ENCODE measurements at places on chromosomes 6 and 20.
A peak's percentile ranks its signal among the peaks of the same experiment; 100 is the strongest.

GRCh38 chr6:3701631-3702030 lies 49.9 kb downstream of the PXDC1 start:
- no peak for DNase-seq

GRCh38 chr6:37576336-37576737 lies 76.6 kb upstream of the CCDC167 start:
- DNase-seq = peak; percentile 58

DNA sequence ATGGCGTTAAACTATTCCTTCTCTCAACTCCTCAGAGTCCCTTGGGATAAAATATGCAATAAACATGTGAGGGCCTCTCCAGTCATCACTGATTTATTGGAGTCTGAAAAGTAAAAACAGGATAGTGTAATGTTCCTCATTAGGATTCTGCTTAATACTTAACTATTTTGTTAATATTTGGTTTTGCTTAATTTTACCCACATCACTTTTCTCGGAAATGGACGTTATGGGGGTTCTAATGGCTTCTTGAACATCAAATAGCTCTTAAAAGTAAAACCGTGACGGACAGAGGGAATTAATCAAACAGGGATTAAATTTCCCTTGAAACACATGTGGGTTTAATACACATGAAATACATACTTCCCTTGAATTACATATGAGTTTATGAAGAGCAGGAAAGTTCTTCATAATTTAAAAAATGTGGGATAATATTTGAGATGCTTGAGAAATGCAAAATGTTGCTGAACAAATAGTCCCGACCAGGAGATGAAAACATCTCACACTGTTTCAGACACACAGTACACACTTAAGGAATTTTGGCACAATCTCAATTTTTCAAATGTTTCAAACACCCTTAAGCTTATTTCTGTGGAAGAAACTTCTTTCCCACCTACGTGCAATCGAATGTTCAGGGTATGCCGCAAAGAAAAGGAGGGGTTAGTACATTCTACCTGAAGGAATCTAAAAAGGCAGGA lies 38.4 kb upstream of the EIF2S2 start:
- no peak for DNase-seq

GRCh38 chr6:154605178-154605881 lies 94.8 kb upstream of the CNKSR3 start:
- no peak for DNase-seq

- DNase-seq = peak; percentile 40
These were observed 29.4 kb downstream of the ABHD12 start for GRCh38 chr20:25361287-25361683.

- no peak for DNase-seq
These were observed 40.5 kb upstream of the PRIM2 start for GRCh38 chr6:57276946-57277345.

- DNase-seq = peak; percentile 73
These were observed 107.8 kb downstream of the ZFP64 start for GRCh38 chr20:52083627-52084232.

DNA sequence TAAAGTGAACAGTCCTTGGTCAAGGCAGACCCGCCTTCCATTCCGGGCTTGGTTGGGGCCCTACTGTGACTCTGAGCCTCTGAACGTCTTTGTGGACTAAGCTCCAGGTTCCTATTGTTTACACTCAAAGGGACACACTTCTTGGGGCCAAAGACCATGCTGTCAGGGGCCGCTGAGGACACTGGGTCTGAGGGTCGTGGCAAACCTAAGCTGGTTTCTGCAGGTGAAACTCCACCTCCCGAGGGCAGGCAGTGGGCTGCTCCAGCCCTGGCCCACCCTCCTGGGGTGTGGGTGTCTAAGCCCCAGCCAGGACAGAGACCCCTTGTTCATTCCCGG lies 43.1 kb downstream of the DSTN start:
- no peak for DNase-seq

GRCh38 chr6:88872962-88873361 lies 90.5 kb downstream of the RNGTT start:
- no peak for DNase-seq

DNA sequence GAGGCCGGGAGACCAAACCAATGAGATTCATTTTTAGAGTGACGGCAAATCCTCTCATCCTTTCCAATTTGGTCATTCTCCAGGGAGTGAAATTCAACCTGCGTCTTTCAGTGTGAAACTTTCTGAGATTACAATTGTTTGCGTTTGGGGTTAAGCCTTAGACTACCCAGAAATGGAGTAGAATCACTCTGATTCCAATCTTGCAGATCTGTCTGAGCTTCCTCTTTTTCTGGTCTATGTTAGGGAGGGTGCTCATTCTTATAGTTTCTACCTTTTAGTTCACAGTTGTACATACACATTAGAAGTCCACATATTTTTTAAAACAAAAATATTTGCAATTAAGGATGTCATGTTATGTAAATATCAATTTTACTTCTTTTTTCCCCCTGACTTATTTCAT lies 183.0 kb upstream of the PHACTR1 start:
- no peak for DNase-seq

- no peak for DNase-seq
These were observed 63.6 kb upstream of the SYNDIG1 start for GRCh38 chr20:24405810-24406209.

DNA sequence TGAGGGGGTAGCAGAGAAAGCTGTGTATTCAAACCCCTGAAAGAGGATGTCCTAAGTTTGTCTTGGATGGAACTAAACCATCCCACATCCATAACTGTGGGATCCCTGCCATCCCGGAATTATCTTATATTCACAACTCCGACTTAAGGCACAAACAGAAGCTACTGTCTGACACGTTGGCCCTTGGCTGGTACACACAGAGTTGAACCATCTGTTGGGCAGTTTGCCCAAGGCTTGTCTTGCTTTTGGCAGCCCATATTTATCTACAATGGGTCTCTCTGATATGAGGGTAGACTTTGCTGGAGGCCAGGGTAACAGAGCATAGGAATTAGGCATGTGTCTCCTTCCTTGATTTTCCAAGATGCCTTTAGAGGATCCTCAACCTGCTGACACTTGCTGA lies 116.6 kb upstream of the PROKR2 start:
- DNase-seq = no peak

DNA sequence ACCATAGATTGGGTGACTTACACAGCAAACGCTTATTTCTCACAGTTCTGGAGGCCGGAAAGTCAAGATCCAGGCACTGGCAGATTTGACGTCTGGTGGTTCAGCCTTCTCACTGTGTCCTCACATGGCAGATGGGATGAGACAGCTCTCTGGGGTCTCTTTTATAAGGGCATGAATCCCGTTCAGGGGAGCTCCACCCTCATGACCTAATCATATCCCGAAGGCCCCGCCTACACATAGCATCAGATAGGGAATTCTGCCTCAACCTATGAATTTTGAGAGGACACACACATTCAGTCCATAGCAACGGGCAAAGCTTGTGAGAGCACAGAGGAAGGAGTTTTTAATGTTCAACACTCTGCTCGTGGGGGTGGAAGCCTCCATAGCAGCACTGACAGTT lies 27.5 kb downstream of the DAAM2 start:
- DNase-seq = no peak

GRCh38 chr6:32107406-32107805 lies 1.7 kb downstream of the TNXB start:
- DNase-seq = no peak

DNA sequence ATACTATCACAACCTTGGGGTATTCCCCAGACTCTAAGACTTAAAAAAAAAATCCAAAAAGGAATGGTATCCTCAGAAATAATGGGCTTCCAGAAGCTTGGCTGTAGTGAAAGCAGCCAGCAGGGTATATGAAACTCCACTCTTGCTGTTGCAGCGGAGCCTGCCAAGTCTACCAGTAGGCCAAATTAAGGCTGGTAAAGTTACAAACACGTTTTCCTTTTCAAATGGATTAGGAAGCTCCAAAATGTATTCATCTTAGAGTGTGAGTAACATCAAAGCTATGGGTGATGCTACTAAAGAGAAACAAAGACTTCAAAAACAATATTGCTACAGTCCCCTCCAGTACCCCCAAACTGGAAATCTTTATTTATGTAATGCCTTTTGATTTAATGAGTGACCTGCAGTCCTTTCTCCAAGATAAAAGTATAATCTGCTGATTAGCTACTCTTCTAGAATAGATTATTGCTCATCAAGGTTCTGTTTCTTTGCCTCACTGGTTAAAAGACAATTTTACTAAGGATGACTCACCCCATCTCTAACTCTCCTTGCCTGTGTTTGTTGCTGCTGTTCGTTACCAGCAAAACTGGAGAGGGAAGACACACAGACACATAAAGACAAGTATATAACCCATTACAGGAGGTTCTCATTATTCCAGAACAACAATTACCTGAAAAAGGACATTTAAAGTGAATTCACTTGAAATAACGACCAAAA lies 84.9 kb downstream of the BTBD9 start:
- peak; percentile 39 for DNase-seq

- peak; percentile 80 for DNase-seq
These were observed 70.5 kb downstream of the FAM217A start for GRCh38 chr6:4008324-4009047.

DNA sequence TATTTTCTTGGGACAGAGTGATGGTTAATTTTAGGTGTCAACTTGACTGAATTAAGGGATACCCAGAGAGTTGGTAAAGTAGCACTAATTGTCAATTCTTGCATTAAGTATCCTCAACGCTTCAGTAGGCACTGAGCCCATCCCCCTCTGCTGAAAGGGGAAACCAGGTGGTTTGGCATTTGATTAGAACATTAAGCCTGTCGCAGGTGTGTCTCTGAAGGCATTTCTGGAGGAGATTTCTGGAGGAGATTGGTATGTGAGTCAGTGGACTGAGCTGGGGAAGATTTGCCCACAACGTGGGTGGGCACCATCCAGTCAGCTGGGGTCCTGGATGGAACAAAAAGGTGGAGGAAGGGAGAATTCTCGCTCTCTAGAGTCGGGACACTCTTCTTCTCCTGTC lies 119.8 kb downstream of the RFX6 start:
- no peak for DNase-seq

- DNase-seq = no peak
These were observed 1.6 kb upstream of the SLC35B3 start for GRCh38 chr6:8436966-8437365.

- DNase-seq = no peak
These were observed 844.5 kb upstream of the DEFB115 start for GRCh38 chr20:30412972-30413371.

DNA sequence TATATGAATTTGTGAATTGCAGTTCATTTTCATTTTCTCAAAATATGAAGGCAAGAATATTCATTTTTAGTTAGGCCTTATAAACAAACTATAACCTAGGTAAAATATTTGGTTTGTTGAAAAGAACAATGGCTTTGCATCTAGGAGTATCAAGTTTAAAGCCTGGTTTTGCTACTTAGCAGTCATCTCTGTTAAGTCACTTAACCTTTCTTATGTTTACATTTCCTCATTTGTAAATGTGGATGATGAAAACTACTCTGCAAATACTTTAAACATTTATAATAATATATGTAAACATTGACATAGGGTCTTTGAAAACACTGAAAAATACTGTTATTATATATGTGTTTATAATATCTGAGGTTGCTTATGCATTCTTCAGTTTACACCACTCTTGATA lies 135.5 kb downstream of the CENPW start:
- no peak for DNase-seq

- peak; percentile 51 for DNase-seq
These were observed 263.9 kb downstream of the FARS2 start for GRCh38 chr6:5525209-5525608.

GRCh38 chr6:100665041-100665380 lies 200.3 kb upstream of the SIM1 start:
- DNase-seq = no peak

- no peak for DNase-seq
These were observed 6.5 kb downstream of the HIVEP2 start for GRCh38 chr6:142938510-142938909.

DNA sequence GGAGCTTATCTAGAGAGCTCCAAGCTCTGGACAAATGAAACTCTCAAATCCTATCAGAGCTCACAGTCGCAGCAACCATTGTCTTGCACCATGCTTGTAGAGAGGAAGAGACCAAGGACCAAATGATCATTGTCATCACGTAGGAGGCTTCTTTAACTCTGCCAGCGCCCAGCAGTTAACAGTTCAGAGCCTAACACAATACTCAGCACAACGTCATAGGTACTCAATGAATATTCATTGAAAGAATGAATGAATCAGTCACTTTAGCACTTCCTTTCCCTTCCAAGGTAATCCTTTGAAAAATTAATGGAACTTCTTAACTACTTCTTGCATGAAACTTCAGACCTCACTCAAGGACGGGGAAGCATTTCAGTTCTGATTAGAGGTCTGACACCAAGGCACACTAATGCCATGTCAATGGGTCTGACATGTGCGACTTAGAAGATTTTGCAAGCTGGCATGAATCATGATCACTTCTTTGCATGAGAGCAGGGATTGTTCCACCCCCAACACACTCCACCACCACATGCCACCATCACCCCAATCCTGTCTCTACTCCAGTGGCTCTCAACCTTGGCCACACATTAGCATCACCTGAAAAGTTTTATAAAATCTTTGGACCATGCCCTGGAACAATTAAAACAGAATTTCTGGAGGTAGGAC lies 45.1 kb downstream of the KHDC1L start:
- DNase-seq = no peak

- DNase-seq = no peak
These were observed 249.5 kb downstream of the BCKDHB start for GRCh38 chr6:80356000-80356399.

GRCh38 chr6:113120224-113120581 lies 736.9 kb upstream of the MARCKS start:
- DNase-seq = peak; percentile 87

- no peak for DNase-seq
These were observed 64.0 kb downstream of the BLOC1S5 start for GRCh38 chr6:8000188-8000596.

GRCh38 chr6:36666287-36666686 lies 12.2 kb upstream of the CDKN1A start:
- no peak for DNase-seq

DNA sequence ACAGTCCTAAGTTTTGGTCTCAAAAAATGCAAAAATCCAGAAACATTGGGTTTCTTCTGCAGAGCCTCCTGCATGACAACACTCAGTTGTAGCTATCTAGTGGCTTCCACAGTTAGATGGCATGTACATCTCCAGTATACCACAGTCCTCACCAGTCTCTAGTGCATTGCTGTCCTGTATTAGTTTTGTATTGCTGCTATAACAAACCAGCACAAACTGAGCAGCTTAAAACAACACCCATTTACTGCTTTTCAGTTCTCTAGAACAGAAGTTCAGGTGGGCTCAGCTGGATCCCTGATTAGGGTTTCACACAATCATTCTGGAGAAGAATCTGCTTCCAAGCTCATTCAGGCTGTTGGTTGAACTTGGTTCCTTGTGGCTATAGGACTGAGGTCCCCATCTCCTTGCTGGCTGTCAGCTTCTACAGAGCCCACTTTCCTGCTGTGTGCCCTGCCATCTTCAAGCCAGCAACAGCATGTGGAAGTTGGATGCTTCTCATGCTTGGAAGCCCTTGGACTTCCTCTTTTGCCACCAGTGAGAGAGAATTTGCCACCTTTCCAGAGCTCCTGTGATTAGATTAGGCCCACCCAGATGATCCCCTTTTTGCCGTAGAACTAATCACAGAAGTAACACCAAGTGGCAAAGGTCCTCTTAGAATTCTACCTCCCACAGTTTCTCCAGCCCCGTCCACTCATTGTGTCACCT lies 48.9 kb upstream of the TBC1D7 start:
- no peak for DNase-seq

GRCh38 chr6:127406122-127406521 lies 53.1 kb downstream of the KIAA0408 start:
- no peak for DNase-seq

- no peak for DNase-seq
These were observed 3.9 kb upstream of the TNFRSF6B start for GRCh38 chr20:63692436-63693082.

All from brain microvascular endothelial cell (primary cell).